ENCODE measurements at places on chromosomes 5 and 9.

DNA sequence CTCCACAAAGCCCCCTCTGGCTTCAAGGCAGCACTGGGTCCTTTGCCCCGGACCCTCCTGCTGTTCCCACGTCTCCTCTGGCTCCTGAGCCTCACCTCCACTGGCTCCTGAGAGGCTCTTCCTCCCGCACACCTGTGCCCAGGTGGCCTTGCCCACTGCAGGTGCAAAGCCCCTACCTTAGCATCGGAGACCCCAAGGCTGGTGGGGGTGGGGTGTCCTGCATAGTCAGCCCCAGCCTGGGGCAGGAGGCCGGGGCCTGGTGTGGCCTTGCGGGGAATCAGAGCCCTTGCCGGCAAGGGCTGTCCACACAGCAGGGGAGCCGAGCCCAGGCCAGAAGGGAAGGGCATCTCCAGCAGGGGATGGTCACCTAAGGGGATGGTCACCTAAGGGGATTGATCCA is 41.3 kb upstream of the CEP72 start:
- DNase-seq: no peak

DNA sequence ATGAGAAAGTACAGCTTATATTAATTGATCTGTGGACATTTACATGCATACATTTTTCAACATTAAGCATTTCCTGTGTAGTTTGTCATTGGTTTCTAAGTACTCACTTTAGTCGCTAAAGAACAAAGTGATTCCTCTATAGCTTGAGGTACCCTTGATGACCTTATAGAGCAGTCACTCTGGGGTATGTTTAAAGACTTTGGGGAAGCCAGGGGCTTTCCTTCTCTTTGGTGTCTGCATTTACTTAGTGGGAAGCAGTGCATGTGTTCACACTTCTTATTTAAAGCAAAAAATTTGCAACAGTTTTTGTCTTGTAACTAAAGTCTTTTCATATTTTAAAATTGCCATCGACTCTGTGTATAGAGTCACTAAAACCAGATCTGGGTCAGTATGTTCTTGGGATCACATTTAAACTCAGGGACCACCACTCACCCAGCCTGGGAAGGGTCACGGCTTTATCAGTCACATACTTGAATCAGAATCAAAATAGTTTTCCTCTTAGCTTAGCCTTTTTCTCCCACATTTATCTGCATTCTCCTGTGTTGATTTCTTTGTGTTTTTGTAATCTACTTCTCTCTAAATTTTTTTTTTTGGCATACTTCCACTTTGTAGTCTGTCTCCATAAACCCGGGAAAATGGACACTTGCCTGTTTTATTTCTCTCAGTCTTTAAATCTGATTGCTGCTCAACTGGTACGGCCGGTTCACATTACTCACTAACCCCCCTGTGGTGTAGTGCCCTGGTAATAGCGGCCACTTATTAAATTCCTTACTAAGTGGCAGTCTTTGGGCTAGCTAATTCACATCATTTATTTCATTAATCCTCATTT is 143.9 kb upstream of the FBN2 start:
- DNase-seq: no peak

GRCh38 chr9:131320031-131320685 is 30.6 kb downstream of the PLPP7 start:
- no peak for DNase-seq

DNA sequence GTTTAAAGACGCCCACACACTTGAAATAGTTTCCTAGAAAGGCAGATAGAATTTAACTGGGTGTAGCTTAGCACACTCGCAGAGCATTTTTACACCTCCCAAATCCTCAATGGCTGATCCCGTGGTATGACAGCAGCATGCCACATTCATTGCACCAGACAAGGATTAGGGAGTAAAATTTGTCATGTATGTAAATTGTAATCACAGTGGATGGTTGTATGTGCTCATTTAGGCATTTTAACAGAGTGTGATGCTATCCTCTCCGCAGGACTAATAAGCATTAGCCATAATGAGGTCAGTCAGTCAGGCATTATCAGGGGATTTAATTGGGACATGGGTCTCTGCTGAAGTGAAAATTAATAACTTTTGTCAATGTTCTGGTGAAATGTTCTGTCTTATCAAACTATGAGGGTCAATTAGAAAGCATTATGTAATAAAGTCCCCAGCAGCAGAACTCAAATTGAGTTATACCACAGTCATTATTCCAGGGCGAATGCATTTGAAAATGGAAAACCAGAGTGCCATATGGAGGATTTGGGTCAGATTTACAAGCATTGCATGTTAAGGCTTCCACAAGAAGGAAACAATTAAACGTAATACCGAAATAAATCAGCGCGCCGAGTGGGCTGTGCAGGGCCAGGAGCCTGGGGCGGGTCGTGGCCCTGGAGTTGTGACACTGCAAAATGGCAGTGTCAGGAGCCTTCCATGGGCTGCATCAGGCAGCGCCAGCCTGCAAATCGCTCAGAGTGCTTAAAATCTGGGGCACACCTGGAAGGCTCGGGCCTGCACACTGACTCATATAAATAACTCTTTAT is 602.2 kb downstream of the BNC2 start:
- DNase-seq: no peak

DNA sequence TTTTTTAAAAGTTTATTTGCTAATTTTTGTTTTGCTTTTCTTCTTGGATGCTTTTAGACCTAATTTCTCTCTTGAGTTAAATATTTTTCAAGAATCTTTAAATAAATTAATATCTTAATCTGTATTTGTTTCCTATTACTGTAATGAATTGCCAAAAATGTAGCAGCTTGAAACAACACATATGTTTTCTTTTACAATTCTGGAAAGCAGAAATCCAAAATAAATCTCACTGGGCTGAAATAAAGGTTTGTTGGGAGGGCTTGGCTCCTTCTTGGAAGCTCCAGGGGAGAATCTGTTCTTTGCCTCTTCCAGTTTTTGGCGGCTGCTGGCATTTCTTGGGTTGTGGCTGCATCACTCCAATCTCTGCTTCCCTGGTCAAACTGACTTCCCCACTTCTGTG is 658.1 kb upstream of the ARRDC3 start:
- DNase-seq: no peak

DNA sequence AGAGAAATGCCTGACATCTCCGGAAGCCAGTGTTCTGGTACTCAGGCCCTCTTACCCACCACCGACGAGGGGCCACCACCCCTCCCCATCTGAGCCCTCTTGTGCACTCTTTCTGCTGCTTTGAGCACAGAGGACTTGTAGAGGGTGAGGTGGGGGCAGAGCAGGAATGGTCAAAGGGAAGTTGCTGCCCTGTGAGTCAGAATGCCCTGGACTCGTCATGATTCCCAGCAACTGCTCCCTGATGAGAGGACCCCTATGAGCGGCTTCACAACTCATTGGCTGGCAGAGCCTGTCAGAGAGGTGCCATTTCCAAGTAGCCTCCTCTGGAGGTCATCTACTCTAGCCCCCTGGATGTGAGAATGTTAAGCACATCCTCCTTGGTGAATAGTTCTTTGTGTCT is 845 bp downstream of the ECSCR start:
- no peak for DNase-seq

GRCh38 chr5:149227168-149227826 is 44.4 kb upstream of the AFAP1L1 start:
- DNase-seq: no peak

DNA sequence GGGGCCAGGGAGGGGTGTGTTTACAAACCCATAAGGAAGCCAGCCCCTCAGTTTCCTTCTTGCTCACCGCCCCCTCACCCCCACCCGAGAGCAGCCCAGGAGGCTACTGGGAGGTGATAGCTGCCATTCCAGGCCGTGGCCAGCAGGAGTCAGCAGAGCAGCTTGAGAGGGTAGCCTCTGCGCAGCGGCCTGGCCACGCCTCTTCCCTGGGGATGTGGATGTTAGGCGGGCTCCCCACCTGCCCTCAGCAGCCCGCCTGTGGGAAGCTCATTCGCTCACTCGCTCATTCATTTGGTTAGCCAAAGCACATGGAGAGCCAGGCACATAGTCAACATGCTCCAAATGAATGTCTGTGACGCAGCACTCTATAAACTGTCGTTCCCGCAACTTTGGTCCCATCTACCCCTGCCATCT is 6.1 kb upstream of the DPM2 start:
- peak; percentile 79 for DNase-seq

DNA sequence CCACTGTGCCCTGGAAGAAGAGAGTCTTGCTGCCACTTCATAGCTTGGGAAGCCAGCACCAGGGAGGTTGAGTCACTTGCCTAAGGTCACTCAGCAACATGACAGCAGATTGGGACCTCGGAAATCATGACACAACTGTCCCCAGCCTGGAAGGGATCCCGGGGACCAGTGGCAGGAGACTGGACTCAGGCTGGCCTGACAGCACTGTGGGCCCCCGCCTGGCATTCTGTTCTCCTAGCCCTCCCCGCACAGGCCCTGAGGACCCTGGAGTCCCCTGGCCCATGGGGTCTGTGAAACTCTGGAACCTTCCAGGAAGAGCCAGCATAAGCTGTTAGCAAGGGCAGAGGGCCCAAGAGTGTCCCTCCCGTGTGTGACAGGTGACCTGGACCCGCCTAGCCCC is 64.9 kb downstream of the COL5A1 start:
- no peak for DNase-seq

- DNase-seq: peak; percentile 98
These were observed 24.3 kb downstream of the NOTCH1 start for GRCh38 chr9:136521537-136521936.

- no peak for DNase-seq
These were observed 9.2 kb upstream of the BICD2 start for GRCh38 chr9:92773810-92774209.

DNA sequence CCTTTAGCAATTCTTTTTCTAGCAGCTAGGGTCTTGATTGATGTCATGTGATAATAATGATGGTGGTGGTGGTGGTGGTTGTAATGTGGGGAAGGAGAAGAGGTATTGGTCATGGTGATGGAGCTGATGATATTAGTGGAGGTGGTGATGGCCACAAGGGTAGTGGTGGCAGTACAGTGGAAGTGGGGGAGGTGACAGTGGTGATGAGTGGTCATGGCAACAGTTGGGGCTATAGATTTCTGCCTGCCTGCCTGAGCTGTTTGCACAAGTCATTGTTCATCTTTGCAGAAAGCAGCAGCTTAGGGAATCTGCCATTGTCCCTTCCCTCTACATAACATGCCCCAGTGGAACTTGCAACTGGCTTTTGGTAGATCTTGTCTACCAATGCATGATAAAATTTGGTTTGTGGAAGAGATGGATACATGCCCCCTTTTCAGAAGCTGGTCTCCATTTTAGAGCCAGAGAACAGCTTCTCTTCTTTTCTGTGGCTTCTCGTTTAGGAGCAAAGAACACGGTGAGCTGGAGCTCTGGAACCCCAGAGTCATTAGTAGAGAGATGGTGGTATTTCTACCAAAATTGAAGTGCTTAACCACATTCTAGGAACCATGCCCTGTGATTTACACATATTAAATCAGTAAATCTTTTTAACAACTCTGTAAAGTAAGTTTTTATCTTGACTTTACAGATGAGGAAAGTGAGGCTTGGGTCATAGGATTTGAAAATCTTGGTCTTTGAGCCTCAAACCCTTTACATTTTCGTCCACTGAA is 100.3 kb downstream of the AOPEP start:
- DNase-seq: no peak

DNA sequence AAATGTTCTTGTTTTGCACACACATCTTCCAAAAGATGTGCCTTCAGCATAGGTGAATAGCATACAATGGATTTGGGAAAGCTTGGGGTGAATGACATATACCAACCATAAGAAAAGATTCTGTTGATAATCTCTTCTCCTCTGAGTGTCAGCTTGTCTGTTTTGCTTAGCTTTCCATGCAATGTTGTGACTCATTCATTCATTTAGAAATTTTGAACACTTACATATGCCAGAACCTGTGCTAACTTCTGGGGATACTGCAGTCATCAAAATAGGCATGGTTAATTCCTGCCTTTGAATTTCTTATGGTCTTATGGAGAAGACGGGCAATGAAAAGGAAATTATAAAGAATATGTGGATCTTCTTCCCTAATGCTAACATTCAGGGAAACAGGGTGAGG is 14.1 kb downstream of the ADRB2 start:
- DNase-seq: no peak

GRCh38 chr9:28086881-28087280 is 513.6 kb upstream of the C9orf72 start:
- no peak for DNase-seq

DNA sequence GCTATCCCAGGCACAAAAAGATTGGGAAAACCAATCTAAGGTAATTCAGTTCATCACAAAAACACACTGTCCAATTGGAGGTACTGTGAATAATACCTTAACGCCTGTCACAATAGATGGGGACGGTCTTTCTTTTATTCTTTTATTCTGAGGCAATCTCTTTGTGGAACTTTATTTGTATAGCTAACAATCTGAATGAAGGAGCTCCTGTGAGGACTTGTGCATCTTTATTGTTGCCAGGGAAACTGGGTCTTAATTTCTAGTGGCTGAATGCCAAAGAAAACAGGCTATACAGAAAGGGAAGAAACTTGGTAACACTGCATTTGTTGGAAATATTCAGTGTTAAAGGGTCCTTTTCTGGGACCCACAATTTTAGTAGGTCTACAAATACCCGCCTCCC is 546.9 kb upstream of the C9orf72 start:
- no peak for DNase-seq

- DNase-seq: no peak
These were observed 2.5 kb downstream of the FRMD3 start for GRCh38 chr9:83535736-83536135.

DNA sequence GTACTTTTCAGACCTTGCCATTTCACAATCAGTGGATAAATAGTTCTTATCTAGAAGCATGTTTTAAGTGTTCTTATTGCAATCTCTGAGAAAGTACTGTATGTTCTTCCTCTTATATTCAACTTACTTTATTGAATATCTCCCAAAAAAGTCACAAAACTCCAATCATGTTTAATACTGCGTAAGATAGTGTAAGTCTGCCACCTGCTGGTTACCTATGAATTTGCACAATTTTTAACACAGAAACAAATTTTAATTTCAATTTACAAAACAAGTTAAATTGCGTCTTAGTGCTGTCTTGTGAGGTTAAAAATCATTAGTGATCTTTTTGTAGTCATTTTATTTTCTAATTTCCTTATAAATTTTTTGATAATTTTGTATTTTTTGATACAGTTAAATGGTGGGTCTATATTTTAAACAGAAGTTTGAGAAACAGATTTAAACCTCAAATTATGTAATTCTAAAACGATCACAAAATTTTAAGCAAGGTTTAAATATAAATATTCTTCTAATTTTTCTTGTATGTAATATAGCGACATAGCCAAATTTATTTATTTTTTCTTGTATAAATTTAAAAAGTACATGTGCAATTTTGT is 115.8 kb downstream of the EMB start:
- peak; percentile 0 for DNase-seq

DNA sequence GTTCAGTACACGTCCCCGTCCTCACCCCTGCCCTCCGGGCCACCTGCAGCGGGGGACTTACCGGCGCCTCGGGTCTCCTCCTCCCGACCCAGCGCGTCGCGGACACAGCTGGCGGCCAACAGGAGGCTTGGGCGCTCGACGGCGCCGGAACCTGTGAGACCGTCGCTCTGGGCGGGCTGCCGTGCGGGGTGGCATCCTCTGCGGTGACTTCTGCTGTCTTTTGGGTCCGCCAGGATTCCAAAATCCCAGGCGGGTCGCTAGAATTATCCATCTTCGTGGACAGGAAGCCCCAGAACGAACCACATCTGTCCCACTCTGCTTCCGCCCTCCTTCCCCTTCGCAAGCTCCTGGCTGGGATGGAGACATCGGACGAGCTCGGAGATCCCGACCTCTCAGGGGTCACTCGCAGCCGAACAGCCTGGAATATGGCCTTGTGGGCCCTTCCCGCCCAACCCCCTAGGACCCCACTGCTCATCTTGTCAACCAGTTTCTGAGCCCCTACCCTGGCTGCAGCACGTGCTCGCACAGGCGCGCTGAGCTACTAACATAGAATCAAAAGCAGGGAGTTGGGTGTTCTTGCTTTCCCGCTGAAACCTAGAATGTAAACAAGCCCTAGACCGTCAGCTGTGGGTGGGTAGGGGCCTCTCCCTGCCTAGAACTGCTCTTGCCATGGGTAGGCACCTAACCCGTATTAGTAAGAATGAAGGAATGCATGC is 947 bp upstream of the MARCHF3 start:
- peak; percentile 21 for DNase-seq
